ENCODE measurements at places on chromosomes 4 and X.
A peak's percentile ranks its signal among the peaks of the same experiment; 100 is the strongest.

DNA sequence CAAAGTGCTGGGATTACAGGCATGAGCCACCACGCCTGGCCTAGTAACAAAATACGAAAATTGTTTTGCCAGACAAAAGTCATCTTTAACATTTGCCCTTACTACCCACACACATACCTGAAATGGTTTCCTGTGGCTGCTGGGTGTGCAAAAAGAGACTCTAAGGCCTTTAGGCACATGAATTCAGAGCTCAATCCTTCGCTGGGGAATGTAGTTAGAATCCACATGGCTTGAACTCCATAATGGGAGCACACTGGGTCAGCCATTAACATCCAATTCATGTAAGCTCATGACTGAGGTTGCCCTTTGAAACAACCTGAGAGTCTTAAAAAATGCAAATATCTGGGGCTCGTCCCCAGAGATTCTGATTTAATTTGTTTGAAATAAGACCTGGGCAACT is 87.8 kb downstream of the HPGD start:
- no peak for DNase-seq

GRCh38 chr4:68896749-68897148 is 54.9 kb downstream of the UGT2A3 start:
- no peak for DNase-seq

GRCh38 chr4:152154433-152154832 is 381.5 kb downstream of the FBXW7 start:
- no peak for DNase-seq

DNA sequence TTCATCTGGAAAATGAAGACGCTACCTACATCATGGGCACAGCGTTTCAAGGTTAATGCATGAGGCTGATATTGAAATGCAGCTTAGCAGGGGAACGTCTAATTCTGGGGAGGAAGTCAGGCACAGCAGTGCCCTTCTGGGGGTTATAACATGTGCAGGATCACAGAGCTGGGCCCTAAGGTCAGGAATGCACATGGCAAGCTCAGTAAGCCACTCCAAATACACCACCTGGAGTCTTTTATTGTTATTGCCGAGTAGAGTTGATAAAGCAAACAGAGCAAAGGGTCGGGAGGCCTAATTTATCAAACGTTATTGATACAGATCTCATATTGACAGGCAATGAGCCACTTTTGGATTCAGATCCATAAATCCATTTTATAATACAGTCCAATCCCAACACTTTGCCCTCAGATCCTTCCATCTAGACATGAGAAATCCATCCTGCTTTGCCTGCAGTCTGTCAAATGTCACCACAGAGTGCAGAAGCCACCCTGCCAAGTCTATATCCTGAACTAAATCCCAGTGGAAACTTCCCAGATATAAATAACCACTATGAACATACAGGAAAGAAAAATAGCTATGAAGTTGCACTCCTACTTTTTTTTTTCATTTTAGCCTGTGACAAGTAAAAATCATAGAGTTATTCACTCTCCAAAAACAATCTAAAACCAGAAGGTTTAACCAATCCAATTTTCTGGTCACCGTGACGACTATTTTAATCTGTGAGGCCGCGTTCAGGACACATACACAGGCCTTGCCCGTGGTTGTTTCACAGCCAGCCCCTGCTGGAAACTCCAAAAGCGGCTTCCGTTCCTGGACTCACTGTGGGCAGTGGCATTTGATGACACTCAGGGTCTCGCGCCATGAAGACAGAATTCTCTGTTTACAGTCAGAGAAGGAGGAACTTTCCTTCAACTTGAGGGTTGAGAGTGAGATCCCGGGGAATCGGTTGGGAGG is 335.4 kb downstream of the DHX15 start:
- no peak for DNase-seq

GRCh38 chr4:26496207-26496783 is 6.0 kb upstream of the CCKAR start:
- no peak for DNase-seq

DNA sequence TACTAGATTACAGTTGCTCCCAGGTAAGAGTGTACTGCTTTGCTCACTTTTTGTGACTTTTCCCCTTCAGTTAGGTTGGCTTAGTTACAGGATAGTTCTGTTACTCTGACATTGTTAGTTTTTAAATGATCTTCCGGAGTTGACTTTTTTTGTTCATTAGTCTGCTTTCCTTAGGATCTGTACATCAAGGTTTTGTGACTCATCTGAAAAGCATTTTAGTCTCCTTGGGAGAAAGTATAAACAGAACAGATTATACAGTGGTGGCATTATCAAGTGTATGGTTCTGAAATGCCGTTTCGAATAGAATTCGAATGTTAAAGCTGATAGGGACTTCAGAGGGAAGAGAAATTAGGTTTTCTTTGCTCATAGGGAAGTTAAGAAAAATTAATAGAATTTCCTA is 63.3 kb downstream of the USP9X start:
- DNase-seq = peak; percentile 88

DNA sequence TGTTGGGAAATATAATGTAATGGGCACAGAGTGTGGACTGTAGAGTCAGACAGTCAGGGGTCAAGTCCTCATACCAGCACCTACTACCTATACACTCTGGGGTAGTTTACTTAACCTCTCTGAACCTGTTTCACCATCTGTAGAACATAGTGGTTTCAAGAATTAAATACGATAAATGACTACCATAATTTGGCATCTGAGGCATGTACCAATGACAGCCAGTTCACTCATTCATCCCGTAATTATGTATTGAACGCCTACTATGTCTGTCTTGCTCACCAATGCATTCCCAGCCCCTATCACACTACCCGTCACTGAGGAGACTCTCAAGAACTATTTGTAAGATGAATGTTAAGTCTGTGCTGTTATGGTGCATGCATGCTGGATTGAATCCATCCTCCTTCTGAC is 2.0 kb upstream of the FGB start:
- DNase-seq = peak; percentile 53

DNA sequence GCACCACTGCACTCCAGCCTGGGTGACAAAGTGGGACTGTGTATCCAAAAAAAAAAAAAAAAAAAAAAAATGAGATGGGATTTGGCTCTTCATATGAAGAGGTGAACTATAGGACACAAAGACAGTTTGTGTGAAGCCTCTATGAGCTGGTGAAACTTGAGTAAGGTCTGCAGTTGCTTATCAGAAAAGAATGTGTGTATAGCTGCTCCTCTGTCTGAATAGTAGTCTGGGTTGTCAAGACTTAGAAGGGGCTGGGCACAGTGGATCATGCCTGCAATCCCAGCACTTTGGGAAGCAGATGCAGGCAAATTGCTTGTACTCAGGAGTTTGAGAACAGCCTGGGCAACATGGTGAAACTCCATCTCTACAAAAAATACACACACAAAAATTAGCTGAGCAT is 82.8 kb downstream of the ARSF start:
- DNase-seq = no peak

DNA sequence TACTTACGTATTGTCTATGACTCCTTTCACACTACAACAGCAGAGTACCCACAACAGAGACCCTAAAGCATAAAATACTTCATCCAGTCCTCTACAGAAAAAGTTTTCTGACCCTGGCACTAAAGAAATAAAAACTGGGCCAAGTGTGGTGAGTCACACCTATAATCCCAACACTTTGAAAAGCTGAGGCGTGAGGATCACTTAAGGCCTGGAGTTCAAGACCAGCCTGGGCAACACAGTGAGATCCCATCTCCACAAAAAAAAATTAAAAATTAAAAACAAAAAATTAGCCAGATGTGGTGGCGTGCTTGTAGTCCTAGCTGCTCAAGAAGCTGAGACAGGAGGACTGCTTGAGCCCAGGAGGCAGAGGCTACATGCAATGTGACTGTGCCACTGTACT is 66.9 kb downstream of the WDFY3 start:
- no peak for DNase-seq

DNA sequence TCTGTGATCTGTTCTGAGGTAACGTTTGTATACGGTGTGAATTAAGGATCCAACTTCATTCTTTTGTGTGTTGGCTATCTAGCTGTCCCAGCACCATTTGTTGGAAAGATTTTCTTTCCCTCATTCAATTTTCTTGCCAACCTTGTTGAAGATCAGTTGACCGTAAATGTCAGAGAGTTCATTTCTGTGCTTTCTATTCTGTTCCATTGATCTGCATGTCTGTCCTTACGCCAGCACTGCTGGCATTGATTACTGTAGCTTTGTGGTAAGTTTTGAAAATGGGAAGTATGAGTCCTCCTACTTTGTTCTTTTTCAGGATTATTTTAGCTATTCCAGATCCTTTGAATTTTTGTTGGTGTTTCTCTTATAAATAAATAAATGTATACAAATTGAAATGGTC is 60.8 kb downstream of the MTMR1 start:
- no peak for DNase-seq

DNA sequence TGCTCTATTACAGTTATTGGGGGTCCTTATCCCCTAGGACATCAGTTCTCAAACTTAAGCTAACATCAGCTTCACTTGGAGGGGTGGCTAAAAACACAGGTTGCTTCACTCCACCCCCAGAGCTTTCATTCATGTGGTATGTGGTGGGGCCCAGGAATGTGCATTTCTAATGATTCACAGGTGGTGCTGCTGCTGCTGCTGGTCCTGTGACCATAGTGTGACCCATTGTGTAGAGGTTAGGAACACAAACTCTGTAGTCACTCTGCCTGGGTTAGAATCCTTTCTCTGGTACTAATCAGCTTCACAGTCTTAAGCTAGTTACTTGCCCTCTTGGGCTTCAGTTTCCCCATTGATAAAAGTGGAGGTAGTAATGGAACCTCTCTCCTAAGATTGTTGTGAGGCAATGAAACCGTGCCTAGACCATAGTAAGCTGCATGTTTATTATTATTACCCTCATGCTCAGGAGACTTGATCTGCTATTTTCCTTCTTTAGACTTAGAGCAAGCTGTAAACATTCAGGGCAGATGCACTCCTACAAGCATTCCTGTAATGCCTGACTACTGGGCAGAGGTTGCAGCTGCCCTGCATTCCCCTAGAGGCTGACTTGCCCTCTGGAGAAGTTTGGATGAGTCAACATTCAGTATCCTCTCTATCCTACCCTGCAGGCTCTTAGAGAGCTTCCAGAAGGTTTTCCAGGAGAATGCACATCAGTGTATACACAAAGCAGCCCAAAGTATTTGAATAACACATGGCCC is 94.1 kb upstream of the ACSL4 start:
- peak; percentile 73 for DNase-seq

DNA sequence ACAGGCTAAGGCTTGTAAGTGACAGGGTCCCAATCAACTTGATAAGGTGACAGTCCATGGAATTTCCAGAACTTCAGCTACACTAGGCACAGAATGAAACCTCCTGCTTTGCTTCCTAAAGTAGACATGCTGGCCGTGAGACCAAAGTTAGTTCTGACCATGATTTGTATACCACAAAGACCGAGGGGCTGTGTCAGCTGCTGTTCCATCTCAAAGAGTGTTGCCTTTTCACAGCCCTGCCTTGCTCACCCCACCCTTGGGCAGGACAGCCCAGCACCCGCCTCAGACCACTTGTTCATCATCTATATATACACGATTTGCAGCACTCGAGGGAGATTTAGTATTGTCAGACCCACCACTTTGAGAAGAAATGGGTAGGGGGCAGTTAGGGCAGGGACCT is 5.3 kb downstream of the IDS start:
- no peak for DNase-seq

DNA sequence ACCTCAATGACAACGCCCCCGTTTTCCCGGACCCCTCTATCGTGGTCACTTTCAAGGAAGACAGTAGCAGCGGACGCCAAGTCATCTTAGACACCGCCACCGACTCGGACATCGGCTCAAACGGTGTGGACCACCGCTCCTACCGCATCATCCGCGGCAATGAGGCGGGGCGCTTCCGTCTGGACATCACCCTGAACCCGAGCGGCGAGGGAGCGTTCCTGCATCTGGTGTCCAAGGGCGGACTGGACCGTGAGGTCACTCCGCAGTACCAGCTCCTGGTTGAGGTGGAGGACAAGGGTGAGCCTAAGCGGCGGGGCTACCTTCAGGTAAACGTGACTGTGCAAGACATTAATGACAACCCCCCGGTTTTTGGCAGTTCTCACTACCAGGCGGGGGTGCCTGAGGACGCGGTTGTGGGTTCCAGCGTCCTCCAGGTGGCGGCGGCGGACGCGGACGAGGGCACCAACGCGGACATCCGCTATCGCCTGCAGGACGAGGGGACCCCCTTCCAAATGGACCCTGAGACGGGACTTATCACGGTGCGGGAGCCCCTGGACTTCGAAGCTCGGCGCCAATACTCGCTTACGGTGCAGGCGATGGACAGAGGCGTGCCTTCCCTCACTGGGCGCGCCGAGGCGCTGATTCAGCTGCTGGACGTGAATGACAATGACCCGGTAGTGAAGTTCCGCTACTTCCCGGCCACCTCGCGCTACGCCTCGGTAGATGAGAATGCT is 2.2 kb downstream of the FAT4 start:
- DNase-seq = no peak

DNA sequence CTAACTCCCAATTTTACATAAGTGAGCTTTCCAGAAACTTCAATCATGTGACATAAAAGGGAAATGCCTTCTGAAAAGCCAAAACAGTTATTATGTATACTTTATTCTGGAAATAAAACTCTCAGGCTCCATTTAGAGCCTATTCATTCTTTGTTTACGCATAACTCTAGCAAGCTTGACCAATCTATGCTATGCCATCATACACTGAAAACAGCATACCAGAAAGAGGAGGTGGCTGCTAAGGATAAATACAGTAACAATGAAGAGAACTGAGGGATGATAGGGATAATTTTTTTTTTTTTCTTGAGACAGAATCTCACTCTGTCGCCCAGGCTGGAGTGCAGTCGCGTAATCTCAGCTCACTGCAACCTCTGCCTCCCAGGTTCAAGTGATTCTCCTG is 24.4 kb downstream of the CDKL2 start:
- no peak for DNase-seq

GRCh38 chr4:15006416-15007024 is 4.2 kb downstream of the CPEB2 start:
- no peak for DNase-seq

DNA sequence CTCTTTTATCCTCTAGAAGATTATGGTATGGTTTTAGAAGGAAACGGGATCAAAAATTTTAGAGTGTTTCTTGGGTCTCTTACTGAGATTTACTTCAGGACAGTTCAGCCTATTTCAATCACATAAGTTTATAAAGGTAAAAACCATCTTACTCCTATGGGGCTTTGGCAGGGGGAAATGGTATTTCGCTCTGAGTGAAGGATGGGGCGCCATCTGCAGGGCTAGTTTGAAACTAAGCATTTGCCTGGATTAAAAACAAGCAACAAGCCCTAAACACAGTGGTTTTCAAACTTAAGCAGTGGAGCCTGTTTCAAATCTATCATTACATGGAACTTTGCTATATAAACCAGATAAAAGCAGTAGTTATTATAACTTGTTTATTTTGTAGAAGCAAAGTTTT is 361.5 kb upstream of the FMR1 start:
- DNase-seq = no peak

- no peak for DNase-seq
Observed at GRCh38 chrX:126985981-126986380, 166.5 kb downstream of the PRR32 start.

GRCh38 chr4:141416677-141417363 is 196.1 kb downstream of the ZNF330 start:
- no peak for DNase-seq

DNA sequence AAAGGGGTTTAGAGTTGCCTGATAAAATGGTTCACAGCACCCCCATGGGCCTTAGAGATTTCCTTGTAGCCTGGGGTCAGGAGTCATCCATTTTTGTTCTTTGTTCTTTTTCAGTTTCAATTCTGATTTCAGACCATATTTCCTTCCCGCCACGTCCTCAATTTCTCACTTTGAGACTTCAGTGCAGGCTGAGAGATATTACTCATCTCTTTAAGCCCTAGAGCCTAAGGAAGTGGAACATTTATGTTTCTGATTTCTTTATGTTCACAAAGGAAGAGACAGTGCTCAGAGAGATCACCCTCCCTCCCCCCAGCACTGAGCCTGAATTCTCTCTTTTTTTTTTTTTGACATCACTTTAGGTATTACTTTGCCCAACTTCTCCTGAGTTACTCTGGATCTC is 56.3 kb downstream of the MSN start:
- DNase-seq = no peak

All from COLO829 (cell line).